ENCODE measurements at places on chromosomes 7 and 10.
A peak's percentile ranks its signal among the peaks of the same experiment; 100 is the strongest.

DNA sequence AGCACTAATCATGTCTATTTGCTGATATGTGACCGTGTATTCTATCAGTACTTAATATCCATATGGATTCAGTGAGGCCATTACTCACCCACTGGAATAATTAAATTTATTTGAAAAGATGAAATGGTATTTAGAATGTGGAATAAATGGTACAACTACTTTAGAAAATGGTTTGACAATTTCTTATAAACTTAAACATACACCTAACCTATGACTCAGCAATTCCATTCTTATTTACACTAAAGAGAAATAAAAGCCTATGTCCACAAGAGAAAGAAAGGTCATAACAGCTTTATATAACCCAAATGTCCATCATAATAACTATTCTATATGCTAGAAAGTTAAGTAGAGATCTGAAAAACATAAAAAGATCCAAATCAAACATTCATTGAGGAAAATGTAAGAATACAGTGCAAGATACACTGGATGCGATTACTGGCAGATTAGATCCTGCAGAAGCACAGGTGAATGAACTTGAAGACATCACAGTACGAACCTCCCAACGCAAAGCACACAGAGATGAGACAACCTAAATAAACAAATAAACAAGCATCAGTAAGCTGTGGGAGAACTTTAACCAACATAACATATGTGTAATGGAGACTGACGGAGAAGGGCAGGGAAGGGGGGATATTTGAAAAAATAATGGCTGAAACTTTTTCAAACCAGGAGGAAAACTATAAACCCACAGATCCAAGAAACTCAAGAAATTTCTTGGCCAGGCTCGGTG lies 51.9 kb downstream of the TNS3 start:
- no peak overlapping the region for H3K4me3 ChIP-seq
- no peaks in the 10 kb centered on the region for H3K27me3 ChIP-seq
- no peak overlapping the region for H3K27ac ChIP-seq
- no peak for DNase-seq

DNA sequence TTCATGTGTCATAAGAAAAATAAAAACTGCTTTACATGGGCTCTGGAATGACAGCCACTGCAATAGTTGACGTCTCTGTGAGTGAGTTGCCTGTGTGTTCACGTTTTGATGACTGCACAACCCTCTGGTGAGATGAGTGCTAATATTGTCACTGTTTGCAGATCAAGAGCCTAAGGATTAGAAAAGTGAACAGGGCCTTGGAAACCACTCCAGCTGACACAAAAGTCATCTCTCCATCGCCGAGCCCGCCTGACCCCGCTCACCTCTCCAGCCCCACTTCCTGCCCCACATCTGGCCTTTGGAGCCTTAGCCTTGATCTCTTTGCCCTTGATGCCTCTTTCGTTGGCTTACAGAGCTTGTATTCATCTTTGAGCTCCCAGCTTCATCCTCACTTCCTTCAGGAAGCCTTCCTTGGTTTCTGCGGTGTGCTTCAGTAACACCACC lies 351.7 kb downstream of the TCERG1L start:
- no peak overlapping the region for H3K4me3 ChIP-seq
- no peaks in the 10 kb centered on the region for H3K36me3 ChIP-seq
- H3K27ac ChIP-seq: no peak overlapping the region
- H3K27me3 ChIP-seq: peaks cover 5% of the 10 kb centered on the region
- no peak for DNase-seq
- no peaks in the 10 kb centered on the region for H3K4me1 ChIP-seq

DNA sequence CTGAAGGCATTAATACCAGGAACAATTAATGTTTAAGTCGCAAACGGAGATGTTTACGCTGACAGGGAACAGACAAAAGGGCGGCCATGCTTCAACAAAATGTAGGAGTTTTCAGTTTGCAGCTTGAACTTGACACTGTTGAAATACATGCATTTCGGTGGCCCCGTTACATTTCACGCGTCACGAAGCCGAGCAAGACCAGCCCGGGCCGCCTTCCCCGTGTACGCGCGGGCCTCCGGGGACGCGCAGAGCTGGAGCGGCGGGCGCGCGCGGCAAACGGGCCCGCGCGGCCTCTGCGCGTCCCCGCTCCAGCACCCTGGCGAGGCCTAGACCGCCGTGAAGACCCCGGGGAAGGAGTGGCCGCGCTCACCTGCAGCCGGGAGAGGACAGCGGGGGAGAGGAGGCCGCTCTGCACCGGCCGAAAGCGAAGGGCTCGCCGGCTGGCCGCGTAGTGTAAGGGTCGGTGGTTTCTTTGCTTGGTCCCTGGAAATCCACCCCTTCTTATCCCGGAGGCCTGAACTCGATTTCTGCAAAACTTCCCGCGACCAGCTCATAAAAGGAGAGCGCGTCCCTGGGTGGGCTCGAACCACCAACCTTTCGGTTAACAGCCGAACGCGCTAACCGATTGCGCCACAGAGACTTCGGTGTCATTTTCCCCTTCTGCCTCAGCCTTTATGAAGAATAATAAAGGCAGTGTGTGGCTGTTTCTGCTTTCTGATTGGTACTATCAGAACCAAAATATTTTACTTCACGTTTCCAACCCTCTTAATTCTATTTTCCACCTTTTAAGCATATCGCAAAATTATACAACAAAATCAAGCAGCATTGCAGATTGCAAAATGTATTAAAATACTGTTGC lies 11.4 kb upstream of the EBLN1 start:
- H3K4me1 ChIP-seq: peaks cover 2% of the 10 kb centered on the region
- peak; percentile 83 for DNase-seq
- peak overlapping the region; percentile 78 for H3K4me3 ChIP-seq
- peaks cover 3% of the 10 kb centered on the region for H3K36me3 ChIP-seq
- H3K27ac ChIP-seq: peak overlapping the region; percentile 100
- peaks cover 11% of the 10 kb centered on the region for H3K27me3 ChIP-seq

DNA sequence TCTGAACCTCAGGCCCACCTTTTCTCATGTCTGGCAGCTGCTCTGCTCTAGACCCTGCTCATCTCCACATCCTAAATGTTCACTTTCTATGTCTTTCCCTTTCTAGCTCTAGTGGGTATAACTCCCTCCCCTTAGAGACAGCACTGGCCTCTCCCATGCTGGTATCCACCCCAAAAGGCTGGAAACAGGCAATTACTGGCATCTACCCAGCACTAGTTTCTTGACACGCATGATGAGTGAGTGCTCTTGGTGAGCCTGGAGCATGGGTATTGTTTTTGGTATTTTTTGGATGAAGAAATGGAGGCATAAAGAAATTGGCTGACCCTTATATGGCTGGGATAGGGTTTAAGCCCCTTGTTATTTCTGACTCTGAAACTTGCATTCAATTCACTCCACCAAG lies 156.0 kb downstream of the EGFR start:
- peaks cover 18% of the 10 kb centered on the region for H3K4me1 ChIP-seq
- peaks cover 25% of the 10 kb centered on the region for H3K36me3 ChIP-seq
- H3K4me3 ChIP-seq: no peak overlapping the region
- no peak for DNase-seq

- H3K36me3 ChIP-seq: no peaks in the 10 kb centered on the region
- DNase-seq: no peak
- peaks cover 11% of the 10 kb centered on the region for H3K4me1 ChIP-seq
- no peak overlapping the region for H3K27ac ChIP-seq
- H3K27me3 ChIP-seq: no peaks in the 10 kb centered on the region
Measured at GRCh38 chr10:69495666-69496065, 44.4 kb downstream of the TSPAN15 start.

GRCh38 chr10:27252267-27253000 lies 11.8 kb upstream of the ACBD5 start:
- peak overlapping the region; percentile 62 for H3K27ac ChIP-seq
- peak overlapping the region; percentile 70 for H3K4me3 ChIP-seq
- DNase-seq: peak; percentile 76
- peaks cover 7% of the 10 kb centered on the region for H3K36me3 ChIP-seq
- no peaks in the 10 kb centered on the region for H3K4me1 ChIP-seq

- peak overlapping the region; percentile 92 for H3K27ac ChIP-seq
- peaks cover 35% of the 10 kb centered on the region for H3K4me1 ChIP-seq
- no peak for DNase-seq
- H3K27me3 ChIP-seq: no peaks in the 10 kb centered on the region
Measured at GRCh38 chr7:138477581-138477980, 17.5 kb downstream of the TRIM24 start.

Measured in progenitor cell of endocrine pancreas (in vitro differentiated cells).